ENCODE measurements at places on chromosomes 3 and 15. TPM values are rescaled to one million over a fixed set of nuclear protein-coding genes. Genes with fewer than 3 reads are reported as not detected.

DNA sequence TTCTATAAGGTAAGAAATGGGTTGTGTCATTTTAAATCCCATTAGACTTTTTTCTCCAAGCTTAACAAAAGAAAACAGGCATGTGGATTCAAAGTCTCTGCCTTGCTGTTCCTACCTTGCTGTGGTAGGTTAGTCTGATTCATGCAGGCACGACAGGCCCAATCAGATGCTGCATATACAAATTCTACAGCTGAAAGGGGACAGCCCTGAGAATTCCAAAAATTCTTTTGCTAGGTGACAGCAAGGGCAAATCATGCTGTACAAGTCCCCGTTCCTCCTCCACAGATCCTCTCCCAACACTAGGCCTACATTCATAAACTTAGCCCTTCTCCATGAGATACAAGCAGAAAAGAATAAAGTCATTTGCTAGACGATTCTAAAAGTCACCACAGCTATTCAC is 161.2 kb upstream of the THBS1 start:
- DNase-seq: no peak

DNA sequence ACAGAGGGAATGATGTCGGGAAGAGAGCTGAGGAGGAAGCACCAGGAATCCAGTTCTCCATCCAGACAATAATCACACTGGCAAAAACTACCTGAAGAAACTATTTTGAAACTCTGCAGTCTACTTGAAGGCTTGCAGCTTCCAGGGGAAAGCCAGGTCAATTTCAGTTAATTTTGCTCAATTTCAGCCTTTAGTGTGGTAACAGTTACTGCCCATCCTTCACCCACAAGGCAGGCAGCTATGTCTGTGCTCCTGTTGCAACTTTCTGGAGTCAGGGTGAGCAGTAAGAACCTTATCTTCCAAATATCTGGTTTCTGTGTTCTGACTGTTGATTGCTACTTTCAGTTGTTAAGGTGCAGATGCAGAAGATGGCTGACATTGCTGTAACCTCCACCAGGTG is 221.7 kb downstream of the ADAMTS17 start:
- no peak for DNase-seq

DNA sequence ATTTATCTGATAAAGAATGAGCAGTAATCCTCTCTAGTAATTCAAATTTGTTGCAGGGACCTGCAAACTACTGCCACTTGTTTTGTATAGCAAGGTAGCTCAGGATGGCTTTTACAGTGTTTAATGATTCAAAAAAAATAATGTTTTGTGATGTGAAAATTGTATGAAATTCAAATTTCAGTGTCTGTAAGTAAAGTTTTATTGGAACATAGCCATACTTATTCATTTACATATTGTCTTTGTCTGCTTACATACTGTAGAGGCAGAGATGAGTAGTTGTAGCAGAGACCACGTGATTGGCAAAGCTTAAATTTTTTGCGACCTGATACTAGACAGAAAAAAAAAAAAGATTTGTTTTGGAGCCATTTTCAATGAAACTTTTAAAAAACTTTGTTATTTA is 6.5 kb upstream of the UTS2B start:
- no peak for DNase-seq

DNA sequence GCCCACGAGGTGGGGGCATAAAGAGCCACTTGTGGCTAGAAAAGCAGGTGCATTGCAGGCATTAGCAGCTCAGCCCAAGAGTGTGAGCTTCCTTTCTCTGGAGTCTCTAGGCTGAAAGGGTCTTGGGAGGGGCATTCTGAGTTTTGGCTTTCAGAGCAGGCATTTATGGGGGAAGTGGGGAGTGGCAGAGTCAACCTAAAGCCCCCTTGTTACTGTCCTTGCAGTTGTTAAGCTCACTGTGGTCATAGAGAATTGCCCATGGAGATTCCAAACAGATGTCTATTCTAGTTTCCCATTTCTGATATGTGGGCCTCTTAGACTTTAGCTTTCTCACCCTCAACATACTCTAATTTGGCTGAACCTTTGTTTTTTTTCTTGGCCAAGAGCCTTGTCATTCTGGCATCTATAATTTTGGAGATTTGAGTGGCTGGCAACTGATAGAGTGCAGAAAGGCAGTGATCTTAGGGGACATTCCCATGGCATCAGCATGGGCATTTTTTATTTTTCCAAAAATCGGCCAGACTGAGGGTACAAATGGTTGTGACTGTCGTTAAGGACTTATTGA is 217.9 kb downstream of the THSD4 start:
- DNase-seq: no peak

DNA sequence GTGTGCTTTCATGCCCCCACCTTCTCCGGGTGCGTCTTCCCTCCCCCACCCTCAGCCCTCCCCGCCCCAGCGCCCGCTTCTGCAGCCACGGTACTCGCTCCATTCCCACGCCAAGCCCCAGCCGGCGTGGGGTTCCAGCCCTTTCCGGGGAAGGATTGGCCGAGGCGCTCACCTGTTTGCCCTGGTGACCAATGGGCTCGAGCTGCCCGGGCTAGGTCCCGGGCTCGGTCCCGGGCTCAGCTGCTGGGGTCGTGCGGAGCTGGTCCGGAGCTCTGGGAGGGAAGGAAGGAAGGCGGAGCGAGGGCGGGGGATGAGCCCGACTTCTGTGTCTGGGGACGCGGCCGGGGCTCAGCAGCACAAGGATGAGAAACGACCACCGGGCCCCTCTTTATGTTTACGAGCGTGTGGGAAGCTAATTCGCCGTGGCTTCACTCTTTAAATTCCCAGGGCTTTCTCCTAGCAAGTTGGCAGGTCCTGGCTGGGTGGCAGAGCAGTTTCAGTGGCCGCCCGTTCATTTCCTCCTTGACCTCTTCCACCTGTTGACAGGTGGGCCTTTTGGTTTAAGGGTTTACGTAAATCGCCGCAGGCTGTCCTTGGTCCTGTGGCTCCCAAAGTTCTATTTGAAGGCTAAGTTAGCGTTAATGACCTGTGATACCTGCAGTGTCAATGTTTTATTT is at the start of gene IGSF10:
Gene IGSF10 (minus strand): TSS at position 288 of the 677 bp plus-strand sequence. CDS start 2,352 bp downstream, outside the sequence.
- DNase-seq: no peak

Gene CPNE9
- polyA plus RNA-seq: not detected
